Activated naive CD4-positive, alpha-beta T cell treated with anti-CD3 and anti-CD28 coated beads, Interleukin-2, amount 10 ng/mL, durations not matched to agents 7 days and 5 days (primary cell): ENCODE measurements at places on chromosomes 4 and X.

- peak; percentile 71 for DNase-seq
Measured at GRCh38 chr4:10013722-10014121, 7.6 kb downstream of the SLC2A9 start.

DNA sequence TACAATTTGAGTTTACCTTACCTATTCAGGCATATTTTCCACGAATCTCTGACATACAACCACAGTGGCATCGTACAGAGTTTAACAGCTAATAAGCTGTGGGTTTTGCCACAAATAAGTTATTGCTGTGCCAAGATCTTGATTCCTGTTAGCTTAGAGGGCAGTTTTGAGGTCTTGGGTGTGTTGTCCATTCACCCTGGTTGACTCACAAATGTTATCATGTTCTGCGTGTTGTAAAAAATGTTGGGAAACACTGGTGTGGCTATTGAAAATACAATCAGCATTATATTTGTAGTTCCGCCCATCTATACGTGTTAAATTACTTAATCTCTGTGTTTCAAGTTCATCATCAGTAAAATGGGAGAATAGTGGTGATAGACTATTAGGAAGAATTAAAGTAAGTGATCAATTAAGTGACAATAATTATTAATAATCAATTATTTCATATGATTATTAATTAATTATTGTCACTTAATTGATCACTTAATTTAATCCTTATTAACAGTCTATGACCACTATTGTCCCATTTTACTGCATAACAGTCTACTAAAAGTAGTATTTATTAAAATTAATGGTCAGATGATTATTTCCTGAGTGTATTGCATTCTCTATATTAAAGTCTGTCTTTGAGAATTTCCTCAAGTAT, 96.3 kb downstream of the TMA16 start:
- no peak for DNase-seq

- no peak for DNase-seq
Measured at GRCh38 chr4:14920237-14920636, 82.0 kb upstream of the CPEB2 start.

GRCh38 chr4:10728016-10728415, 43.4 kb upstream of the CLNK start:
- no peak for DNase-seq

- no peak for DNase-seq
Measured at GRCh38 chrX:154730253-154730891, 20.5 kb downstream of the GAB3 start.

DNA sequence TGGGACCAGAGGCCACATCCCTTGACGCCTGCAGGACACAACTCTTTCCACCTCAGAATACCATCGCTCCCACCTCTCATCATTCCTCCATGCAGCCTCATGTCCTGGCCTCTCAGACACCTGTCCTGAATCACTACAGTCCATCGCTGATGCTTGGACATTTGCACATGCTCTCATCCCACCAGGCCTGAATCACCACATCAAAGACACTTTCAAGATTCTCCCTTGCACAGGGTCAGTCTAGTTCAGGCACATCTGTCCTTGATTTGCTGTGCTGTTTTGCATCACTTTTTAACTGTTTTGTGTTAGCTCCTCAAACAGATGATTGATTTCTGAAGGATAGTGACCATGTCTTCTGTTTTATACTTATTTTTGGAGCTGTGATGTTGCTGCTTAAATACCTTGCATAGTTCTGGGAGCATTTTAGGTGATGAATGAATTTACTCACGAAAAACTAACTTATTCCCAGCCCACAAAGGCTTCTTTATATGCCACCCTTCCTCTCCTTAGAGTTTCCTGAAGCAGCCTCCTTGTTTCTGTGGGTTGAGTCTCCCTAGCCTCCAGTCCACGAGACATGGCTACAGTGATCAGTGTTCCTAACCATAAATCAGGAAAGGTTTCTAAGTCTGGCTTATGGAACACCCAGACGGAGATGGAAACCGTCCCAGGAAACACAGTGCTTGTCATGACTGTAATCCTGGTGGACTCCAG, 2.6 kb downstream of the FAM114A1 start:
- DNase-seq: no peak

DNA sequence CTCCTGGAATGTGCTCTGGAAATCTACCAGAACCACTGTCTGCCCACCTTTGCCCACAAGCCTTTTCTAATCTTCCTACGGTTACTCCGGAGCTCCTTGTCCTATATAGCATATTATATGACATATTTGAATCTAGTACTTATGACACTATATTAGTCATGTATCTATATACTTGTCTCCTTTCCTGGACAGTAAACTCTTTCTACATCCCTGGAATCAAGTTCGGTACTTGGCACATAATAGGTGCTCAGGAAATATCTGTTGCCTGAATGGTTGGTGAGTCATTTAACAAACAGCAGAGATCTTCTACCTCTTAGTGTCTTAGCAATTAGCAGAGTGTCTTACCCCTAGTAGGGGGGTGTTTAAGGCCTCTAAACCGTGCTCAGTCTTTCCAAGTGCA, 123.6 kb downstream of the RELL1 start:
- no peak for DNase-seq

- no peak for DNase-seq
Measured at GRCh38 chr4:53545942-53546581, 45.2 kb downstream of the LNX1 start.

- no peak for DNase-seq
Measured at GRCh38 chrX:34578237-34578636, 78.8 kb downstream of the TMEM47 start.

- DNase-seq: no peak
Measured at GRCh38 chr4:175407926-175408325, 404.1 kb downstream of the GPM6A start.
